ENCODE measurements at places on chromosomes 12 and 14.
A peak's percentile ranks its signal among the peaks of the same experiment; 100 is the strongest.

GRCh38 chr12:68665016-68665569 lies 21.7 kb upstream of the NUP107 start:
- no peak for DNase-seq

DNA sequence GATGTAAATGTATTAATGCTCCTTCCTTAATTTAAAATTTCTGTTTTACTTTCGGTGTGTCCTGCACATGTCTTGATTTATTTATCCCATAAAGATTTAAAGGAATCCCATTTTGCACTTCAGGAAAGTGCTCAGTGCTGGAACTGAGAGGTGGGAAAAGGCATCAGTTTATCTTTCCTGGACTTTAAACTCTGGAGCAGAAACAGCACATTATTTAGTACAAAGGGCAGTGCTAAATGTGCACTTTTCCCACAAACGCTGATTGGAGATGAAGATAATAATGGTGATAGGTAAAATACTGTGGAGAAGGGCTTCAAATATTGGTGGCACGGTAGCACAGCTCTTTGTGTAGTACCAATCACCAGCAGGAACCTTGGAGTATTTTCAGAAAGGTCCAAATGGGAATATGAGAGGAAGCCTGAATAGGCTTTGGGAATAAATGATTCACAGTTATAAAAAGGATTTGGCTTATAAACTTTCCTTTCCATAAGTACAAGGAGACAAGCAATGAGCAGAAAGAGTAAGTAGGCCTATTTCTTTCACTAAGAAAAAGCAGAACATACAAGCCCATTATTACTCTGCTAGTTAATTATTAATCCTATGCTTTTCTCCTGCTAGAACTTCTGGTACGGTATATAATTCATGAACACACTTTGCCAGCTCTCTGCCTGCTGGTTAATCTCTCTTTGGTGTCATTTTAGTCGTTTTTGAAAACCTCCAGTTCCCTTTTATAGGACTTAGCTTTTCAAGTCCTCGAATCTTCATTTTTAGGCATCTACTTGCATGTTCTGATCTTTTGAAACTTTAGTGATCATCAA lies 58.3 kb downstream of the SLC15A5 start:
- DNase-seq, result no peak

DNA sequence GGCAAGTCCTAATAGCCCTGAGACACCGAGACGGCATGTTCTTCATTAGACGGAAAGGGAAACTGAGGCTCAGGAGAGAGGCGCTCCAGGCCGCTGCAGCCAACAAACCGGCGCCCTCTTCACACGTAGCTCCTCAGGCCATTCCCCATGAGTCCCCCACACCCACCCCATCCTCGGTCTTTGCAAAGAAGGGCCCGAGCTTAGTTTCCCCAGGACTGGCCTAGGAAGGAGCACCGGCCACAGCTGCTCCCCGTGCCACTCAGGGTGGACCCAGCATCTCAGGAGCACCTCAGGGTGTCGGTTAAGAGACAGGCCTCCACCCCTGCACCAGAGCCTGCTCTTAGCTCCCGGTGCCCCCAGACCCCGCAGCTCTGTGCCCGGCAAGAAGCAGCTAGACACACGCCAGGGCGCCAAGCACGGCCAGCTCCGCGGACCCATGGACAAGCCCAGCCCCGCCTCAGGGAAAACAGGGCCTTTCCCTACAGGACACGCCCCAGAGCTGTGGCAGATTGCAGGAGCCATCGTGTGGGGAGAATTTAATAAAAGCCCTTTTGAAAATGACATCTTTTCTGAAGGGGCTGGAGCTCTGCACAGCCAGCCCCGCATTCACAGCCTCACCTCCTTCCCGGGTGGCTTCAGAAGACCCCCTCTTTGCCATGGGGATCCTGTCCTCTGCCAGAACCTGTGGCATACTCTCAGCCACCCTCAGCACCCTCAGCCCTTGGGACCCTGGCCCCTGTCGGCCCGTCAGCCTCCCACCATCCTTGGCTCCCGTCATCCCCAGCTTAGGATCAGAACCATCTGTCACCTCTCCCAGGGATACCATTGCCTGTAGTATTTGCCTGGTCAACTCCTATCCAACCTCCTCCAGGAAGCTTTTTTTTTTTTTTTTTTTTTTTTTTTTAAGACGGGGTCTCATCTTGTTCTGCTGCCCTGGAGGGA lies 59.7 kb downstream of the LGMN start:
- no peak for DNase-seq

GRCh38 chr12:85188619-85189018 lies 91.4 kb upstream of the ALX1 start:
- no peak for DNase-seq

GRCh38 chr12:116361414-116362223 lies 84.1 kb upstream of the MED13L start:
- no peak for DNase-seq

DNA sequence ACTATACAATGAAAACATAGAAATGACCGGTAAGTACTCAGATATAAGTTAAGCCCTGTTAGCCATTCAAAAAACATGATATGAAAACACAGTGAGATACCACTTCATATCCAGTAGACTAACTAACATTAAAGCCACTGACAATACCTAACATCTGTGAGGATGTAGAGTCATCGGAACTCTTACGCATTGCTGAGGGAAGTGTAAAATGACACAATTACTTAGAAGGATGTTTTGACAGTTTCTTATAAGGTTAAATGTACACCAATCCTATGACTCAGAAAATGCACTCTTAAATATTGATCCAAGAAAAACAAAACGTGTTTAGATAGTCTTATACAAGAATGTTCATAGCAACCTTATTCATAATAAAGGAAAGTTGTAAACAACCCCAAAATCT lies 782.9 kb downstream of the BCL11B start:
- DNase-seq, result no peak

DNA sequence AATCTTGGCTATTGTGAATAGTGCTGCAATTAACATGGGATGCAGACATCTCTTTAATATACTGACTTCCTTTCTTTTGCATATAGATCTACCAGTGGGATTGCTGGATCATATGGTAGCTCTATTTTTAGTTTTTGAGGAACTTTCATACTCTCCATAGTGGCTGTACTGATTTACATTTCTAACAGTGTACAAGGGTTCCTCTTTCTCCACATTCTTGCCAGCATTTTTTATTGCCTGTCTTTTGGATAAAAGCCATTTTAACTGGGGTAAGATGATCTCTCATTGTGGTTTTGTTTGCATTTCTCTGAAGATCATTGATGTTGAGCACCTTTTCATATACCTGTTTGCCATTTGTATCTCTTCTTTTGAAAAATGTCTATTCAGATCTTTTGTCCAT lies 8.4 kb downstream of the AMDHD1 start:
- no peak for DNase-seq

DNA sequence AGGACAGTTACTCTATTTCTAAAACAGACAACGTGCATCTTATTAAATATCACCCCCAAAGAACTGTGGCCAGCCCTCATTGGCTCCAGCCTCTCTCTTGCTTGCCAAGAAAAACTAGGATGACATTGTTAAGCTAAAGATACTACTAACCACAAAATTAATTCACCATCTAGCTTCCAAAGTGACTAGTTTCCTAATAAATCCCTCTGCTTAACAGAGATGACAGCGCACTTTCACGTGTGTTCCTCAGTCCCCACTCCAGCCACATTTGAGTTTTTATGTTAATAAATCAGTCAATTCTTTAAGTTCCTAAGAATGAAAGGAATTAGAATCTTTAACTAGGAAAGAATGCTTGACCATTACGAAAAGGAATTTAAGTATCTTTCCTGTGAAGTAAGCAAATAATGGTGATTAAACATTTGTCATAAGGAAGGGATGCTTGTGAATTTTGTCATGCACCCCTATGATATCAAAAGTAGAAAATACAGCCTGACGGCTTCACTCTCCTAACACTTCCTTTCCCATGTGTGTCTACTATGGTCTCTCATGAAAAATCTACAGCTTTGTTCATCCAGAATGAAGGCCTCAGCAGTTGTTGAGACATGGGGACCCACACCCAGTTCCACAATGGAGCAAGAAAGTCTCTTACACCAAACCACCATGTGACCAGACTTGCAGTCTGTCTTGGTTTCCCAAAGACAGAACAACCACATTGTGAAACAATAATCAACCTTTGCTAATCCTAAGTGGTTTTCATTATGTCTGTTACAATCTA lies 8.1 kb downstream of the CORO1C start:
- no peak for DNase-seq

DNA sequence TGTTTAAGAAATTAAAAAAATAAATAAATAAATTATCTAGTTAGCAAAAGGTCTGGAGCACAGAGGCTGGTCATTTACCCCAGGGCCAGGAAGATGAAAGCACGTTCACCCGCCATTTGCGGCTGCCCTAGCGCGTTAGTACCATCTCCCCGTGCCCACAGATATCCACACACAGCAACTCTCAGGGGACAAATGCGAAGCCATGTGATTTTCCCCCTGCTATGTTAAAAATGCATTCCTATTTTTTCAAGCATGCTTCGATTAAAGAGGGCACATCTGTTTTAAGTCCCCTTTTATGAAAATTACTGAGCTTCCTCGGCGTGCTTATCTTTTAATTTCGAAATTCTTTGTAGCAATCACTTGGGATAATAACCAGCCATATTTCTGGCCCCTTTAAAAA lies 56.9 kb upstream of the PIWIL1 start:
- no peak for DNase-seq

- DNase-seq, result no peak
These were observed 30.7 kb downstream of the OTOGL start for GRCh38 chr12:80129895-80130530.

DNA sequence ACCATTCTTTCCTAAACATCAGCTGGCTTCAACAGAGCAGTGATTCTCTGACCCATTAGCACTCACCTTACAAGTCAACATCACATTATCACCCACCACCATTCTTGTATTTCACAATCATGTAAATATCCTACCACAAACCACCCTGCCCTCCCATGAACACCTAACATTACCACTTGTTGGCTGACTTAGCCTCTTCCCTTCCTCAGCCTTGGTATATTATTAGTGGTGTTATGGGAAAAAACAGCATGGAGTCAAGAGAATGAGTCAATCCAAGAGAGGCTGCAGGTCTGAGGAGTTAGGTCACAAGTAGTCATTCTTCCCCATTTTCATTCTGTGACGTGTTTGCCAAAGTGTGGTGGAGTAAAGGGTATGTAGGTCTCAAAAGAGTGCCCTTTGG lies 22.3 kb upstream of the MGP start:
- DNase-seq, result no peak

GRCh38 chr12:93373961-93374656 lies 3.6 kb upstream of the NUDT4 start:
- no peak for DNase-seq

DNA sequence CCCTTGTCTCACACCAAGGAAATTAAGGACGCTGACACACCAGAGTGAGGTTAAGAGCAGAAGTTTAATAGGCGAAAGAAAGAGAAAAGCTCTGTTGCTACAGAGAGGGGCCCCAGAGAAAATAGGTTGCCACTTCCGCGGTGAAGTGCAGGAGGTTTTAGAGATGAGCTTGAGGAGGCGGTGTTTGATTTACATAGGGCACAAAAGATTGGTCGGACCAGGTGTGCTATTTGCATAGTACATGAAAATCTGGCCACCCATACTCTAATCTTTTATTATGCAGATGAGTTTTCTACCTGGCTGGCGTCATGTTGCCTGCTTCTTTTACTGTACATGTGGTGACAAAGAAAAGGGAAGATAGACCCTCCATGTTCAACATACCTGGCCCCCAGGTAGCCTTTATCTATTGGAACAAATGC lies 23.3 kb upstream of the MYF6 start:
- no peak for DNase-seq

GRCh38 chr14:102487204-102487577 lies 22.4 kb downstream of the ANKRD9 start:
- DNase-seq, result no peak

DNA sequence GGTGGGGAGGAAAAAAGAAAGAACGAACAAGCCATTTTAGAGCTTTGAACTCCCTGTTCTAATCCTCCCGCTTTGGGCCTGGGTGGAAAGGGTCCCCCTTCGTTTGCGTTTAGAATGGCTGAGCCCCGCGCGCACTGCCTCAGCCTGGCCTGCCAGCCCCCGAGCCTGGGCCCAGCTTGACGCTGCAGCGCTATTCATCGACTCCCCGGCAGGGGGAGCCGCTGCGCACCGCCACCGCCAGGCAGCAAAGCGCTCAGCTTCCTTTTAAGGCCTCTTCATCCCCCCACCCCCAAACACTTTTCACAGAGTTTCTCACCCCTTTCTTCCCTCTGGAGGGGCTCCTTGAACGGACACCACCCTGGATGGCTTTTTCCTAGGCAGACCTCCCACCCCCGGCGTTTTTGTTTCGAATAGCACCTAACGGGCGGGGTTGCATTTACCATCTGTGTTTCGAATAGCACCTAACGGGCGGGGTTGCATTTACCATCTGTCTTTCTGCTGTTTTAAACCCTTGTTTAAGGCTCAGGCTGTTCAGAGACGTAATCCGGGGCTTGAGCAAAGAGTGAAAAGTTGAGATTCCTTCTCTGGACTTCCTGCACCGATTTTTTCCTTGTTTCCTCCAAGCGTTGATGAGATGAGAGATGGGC lies 56.4 kb upstream of the PIWIL1 start:
- DNase-seq, result no peak

- DNase-seq, result no peak
These were observed 10.1 kb downstream of the LTB4R start for GRCh38 chr14:24321212-24321975.

GRCh38 chr14:36663404-36664321 lies 2.0 kb downstream of the PAX9 start:
- DNase-seq, result no peak

GRCh38 chr14:85075694-85076476 lies 454.1 kb upstream of the FLRT2 start:
- DNase-seq, result no peak

- no peak for DNase-seq
These were observed 267.7 kb downstream of the KCNH5 start for GRCh38 chr14:62777510-62777909.

- DNase-seq, result no peak
These were observed 114.4 kb upstream of the DIO2 start for GRCh38 chr14:80325688-80326087.

DNA sequence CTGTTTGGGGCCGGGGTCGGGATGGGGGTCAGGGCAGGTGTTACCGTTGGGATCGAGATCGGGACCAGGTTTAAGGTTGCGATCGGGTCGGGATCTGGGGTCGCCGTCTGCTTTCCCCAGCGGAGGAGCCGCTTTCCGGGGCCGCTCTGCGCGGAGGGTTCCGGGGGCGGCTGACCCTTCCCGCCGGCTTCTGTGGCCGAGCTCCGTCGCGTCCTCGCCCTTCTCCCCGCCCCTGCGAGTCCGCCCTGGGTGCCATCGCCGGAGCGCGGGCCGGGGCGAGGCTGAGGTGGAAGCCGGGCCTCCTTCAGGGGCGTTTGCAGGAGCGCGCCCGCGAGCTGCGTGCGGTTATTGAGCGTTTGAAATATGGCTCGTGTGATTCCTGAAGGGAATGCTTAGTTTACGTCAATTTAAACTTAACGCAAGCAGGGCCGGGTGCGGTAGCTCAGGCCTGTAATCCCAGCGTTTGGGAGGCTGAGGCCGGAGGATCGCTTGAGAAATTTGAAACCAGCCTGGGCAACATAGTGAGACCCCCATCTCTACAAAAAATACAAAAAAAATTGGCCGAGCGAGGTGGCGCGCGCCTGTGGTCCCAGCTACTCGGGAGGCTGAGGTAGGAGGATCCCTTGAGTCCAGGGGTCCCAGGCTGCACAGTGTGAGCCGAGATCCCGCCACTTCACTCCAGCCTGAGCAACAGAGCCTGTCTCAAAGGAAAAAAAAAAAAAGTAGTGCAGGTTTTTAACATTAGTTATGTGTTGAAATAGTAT lies 620 bp downstream of the PGAM5 start:
- DNase-seq, result peak; percentile 31

All from activated CD4-positive, alpha-beta T cell treated with anti-CD3 and anti-CD28 coated beads for 4 hours (primary cell).